Activated naive CD8-positive, alpha-beta T cell treated with anti-CD3 and anti-CD28 coated beads, Interleukin-2, amount 50 U/mL, for 16 hours (primary cell): ENCODE measurements at places on chromosomes 11 and 22.

DNA sequence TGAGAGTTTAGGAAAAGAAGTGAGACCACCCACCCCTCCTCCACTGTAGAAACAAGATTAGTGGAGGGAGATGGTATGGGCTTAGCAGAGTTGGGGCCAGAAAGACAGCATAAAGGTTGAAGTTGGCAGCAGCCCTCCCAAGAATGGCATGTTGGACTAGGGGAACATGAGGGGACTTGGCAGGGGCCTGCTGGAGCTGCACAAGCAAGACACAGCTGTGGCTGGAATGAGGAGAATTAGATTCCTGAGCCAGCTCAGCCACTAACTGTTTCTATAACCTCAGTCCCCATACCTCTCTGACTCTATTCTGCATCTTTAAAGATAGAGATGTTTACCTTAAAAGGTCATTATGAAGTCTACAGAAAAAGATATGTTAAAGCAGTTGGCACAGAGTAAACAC is 13.2 kb downstream of the MAP6 start:
- DNase-seq: no peak

GRCh38 chr22:46251266-46251665 is 1.2 kb upstream of the CDPF1 start:
- DNase-seq: no peak

GRCh38 chr11:1478544-1478943 is 8.0 kb downstream of the MOB2 start:
- no peak for DNase-seq

DNA sequence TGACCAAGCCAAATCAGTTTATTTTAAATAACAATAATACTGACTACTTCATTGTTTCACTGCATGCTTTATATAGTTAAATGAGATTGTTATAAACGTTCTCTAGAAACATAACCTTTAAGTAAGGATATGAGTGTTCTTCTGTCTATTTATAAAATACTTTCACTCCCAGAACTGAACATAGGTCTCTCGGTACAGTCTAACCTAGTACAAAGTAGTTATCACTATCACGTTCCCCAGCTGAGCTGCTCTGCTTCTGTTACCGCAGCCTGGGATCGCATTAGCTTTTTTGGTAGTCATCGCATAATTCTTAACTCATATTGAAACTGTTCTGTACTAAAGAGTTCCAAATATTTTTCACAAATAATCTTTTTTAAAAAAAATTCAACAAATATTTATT is 143.6 kb downstream of the WNT11 start:
- no peak for DNase-seq
